ENCODE measurements at places on chromosomes 11 and 22. TPM values are rescaled to one million over a fixed set of nuclear protein-coding genes. Genes with fewer than 3 reads are reported as not detected.

Gene AASDHPPT
- total RNA-seq = 29.6 TPM

Gene PKP3
- total RNA-seq = 0.18 TPM

Gene HPX
- 0.40 TPM for total RNA-seq

Gene GP1BB
- total RNA-seq = not detected

Gene PAAF1
- total RNA-seq = 20.2 TPM

Gene PRR33
- total RNA-seq = 0.16 TPM

Gene FGF19
- not detected for total RNA-seq

Gene DRD2
- not detected for total RNA-seq

Gene RPLP2
- 4,124 TPM for total RNA-seq

Gene SDF2L1
- total RNA-seq = 43.3 TPM

DNA sequence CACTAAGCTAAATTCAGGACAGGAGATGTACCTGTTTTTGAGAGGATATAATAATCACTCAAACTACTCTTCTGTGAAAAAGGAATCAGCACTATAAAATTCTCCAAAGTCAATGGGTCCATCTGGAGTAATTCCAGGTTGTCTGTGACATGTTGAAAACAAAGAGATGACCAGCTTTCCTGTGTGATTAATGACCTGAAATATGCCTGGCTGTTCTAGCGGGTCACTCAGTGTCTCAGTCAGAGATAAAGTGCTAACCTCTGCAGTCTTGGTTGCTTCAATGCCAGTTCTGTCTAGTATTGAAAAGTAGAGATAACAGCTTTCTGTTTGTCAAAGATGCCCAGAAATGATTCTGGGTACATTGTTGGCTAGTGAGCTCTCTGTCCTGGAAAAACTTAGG is 722.6 kb upstream of the TENM4 start:
- no peak for DNase-seq

- DNase-seq = no peak
Measured at GRCh38 chr22:42299586-42300258, 29.3 kb upstream of the TCF20 start.

DNA sequence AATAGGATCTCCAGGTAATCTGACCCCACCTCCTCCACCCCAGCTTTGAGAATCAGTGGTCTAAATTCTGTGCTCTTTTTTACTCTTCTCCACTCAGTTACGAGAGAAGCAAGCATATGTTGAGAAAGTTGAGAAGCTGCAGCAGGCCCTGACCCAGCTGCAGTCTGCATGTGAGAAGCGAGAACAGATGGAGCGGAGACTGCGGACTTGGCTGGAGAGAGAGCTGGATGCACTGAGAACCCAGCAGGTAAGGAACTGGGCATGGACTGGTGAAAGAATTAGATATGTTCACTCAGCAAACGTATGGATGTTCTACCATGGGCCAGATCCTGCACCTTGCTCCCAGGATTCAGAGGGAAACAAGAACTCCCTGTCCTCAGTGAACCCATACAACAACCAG is 85.7 kb downstream of the AMOTL1 start:
- DNase-seq = no peak

GRCh38 chr11:35721651-35722282 is 59.2 kb downstream of the TRIM44 start:
- no peak for DNase-seq

GRCh38 chr11:122598971-122599370 is 56.6 kb upstream of the UBASH3B start:
- no peak for DNase-seq

- DNase-seq = no peak
Measured at GRCh38 chr22:37204045-37204655, 8.1 kb downstream of the SSTR3 start.

DNA sequence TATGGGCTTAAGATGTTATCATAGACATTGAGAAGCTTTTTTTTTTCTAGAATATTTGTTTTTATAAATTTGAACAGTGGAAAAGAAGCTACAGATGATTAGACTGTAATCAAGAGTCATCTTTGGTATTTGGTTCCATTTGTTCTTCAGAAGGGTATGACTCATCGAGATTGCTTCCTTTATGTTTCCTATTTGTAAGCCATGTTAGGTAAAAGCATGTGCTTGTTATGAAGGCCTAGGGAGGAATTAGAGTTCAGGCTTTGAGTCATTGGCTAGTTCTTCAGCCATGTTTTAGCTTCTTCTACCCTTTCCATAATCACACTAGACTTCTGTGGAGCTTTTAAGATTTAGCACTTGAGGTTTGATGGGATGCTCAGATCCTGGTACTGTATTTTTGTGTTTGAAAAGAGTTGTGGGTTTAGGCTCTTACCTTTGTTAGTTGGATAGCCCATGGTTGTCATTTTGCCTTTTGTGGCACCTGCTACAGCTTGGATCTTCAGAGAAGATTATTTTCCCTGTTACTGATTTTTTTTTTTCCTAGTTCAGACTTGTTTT is 44.3 kb downstream of the POLD3 start:
- no peak for DNase-seq

DNA sequence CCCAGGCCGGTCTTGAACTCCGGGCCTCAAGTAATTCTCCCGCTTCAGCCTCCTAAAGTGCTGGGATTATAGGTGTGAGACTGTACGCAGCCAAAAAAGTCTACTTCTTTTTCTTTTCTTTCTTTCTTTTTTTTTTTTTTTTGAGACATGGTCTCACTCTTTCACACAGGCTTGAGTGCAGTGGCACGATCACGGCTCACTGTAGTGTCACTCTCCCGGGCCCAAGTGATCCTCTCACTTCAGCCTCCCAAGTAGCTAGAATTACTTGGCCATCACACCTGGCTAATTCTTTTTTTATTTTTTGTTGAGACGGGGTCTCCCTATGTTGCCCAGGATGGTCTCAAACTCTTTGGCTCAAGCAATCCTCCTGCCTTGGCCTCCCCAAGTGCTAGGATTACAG is 3.6 kb upstream of the UBE2L3 start:
- DNase-seq = no peak

DNA sequence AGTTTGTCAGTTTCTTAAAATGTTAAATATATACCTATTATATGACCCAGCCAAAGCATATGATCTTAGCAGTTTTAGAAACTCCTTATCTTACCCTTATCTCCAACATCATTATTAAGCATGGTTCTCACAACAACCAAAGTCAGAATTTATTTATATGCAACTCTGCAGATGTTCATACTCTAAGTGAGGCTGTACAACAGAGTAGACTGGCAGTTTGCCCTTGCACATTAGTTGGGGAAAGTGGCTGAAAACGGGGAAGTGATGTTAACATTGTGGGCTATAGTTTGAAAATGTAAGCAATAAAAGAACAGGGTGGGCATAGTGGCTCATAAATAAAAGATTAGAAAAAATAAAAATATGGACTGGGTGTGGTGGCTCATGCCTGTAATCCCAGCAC is 49.7 kb downstream of the ATG16L2 start:
- DNase-seq = no peak

GRCh38 chr11:66850235-66850587 is 6.7 kb upstream of the LRFN4 start:
- no peak for DNase-seq

DNA sequence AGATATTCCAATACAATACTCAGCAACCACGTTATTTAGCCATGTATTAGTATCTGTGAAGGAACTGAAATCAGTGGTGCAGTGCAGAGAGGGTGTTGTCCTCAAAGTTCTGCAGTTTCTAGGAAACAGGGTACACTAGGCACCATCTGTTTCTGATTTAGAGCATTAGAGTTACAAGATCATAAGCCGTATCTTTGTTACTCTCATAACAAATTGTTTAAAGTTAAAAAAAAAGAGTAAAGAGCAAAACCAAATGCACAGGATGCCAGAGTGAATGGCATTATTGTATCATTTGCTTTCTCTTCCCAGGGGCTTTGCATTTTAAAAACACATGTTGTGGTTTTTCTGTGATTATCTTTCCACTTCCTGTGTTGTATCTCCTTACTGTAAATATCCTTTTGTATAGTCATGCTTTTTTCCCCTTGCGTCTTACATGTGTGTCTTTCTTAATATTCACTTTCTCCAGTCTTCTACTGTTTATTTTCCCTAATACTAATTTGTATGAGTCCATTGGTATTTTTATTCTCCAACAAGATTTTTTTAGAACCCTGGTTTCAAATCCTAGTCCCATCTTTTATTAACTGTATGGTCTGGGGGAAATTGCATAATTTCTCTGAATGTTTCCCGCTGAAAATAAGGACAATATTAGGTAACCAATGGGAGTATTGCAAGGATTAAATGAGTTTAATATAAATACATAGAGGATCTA is 15.2 kb upstream of the NUP160 start:
- DNase-seq = no peak

DNA sequence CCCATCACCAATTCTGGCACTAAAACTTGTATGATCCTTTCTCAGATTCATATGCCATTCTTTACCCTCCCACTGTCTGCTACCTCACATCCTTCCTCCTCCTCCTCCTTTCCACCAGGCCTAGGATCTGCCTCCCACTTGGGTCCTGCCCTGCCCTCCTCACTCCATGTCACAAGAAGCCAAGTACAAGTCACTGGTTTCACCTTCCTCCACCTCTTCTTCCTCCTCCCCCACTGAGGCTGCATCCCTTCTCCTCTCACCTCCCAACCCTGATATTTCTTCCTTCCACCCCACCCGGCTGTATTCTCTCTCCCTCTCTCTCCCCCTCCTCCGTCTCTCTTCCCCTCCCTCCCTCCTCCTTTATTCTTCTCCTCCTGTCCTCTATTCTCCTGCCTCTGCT is 46.6 kb downstream of the LARGE1 start:
- DNase-seq = no peak

DNA sequence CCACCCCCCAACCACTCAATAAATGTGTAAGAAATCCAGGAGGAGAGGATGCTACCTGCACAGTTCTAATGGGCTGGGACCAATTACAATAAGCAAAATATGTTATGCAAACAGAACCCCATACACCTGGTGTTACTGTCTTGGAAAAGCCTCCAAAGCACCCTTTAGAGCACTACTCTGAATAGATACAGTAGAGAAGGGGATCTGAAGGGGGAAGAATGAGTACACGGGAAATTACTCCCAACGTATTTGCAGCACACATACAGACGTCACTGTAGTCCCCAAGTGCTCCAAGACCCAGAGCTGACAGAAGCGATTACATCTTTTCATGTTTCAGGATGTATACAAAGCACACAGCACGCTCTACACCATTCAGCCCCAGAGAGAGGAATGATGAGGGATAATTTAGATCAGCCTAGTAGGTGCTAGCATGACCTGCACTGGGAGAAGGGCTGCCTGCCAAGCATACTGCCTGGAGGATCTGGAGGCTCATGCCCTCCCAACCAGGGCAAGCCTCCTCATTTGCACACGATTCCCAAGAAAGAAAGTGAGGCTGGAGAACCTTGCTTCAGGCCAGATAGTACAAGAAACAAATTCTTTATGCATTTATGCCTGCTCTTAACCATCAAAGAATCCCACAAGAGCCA is 63.8 kb downstream of the AMBRA1 start:
- DNase-seq = no peak

GRCh38 chr11:88508759-88509581 is 171.4 kb upstream of the CTSC start:
- no peak for DNase-seq
